ENCODE measurements at places on chromosomes 4 and X.

GRCh38 chr4:7662507-7662846 lies 227.7 kb upstream of the PSAPL1 start:
- no peak for DNase-seq

GRCh38 chr4:62260254-62260653 lies 1060.1 kb downstream of the ADGRL3 start:
- no peak for DNase-seq

GRCh38 chr4:10104211-10104990 lies 12.2 kb downstream of the WDR1 start:
- DNase-seq, result no peak

GRCh38 chr4:143084566-143084965 lies 100.2 kb upstream of the USP38 start:
- DNase-seq, result no peak

DNA sequence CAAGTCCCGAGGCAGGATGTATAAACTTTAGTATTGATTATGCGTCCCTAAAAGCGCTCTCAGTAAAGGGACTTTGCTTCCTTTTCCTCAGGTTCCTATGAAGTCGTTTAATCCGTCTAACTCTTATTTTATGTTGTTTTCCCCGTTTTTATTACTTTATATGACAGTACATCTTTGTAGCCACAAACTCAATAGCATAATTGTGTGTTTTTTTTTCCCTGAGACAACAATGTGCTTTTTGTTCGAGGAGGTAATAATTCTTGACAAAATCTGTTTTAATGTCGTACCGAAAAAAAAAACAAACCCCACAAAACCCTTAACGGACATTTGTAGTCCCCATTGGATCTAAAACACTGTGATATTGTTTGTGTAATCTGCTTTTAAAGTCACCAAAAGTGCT lies 17.9 kb upstream of the PPP2R3B start:
- DNase-seq, result no peak

GRCh38 chr4:100289530-100289888 lies 99.2 kb upstream of the DDIT4L start:
- no peak for DNase-seq

DNA sequence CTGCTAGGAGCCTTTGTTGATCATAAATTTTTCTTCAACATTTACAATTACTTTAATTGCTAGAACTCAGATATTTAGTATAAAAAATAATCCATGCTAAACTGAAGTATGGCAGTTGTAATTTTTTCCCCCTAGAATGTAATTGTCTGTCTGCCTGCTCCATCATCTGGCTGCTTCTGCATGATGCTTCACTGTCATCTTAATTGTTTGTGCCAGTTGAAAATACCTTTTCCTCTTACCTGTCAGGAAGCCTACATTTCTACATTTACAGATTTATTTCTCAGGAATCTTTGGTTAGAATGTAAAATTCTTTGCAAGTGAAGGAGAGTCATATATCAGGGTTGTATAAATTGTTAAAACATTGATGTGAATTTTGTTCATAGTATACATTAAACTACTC lies 348.6 kb downstream of the GRXCR1 start:
- no peak for DNase-seq

- peak; percentile 63 for DNase-seq
These were observed 41.7 kb downstream of the BCORL1 start for GRCh38 chrX:130024127-130024526.

- no peak for DNase-seq
These were observed 95.9 kb downstream of the WDFY3 start for GRCh38 chr4:84870398-84871163.
